ENCODE measurements at places on chromosomes 7 and 10. TPM values are rescaled to one million over a fixed set of nuclear protein-coding genes. Genes with fewer than 3 reads are reported as not detected.

NAT16 gene
- total RNA-seq, result 0.12 TPM

GRM3 gene
- not detected for total RNA-seq

CPA4 gene
- total RNA-seq, result 8.4 TPM

ZNF138 gene
- 3.1 TPM for total RNA-seq

ADAM22 gene
- 0.33 TPM for total RNA-seq

CDK13 gene
- total RNA-seq, result 19.8 TPM

ARL3 gene
- total RNA-seq, result 15.4 TPM

ITPRID1 gene
- total RNA-seq, result not detected

HOGA1 gene
- 2.6 TPM for total RNA-seq

CACNA2D1 gene
- 7.0 TPM for total RNA-seq

EGR2 gene
- total RNA-seq, result 0.21 TPM

HACD1 gene
- total RNA-seq, result 54.4 TPM

CNTNAP2 gene
- total RNA-seq, result 0.10 TPM

ADK gene
- total RNA-seq, result 33.1 TPM

ZNHIT1 gene
- 92.6 TPM for total RNA-seq

OPALIN gene
- not detected for total RNA-seq

CH25H gene
- total RNA-seq, result 0.39 TPM

Data from A549 treated with Hydrocortisone at 1 μM for 4 hours (cell line).